ENCODE measurements at places on chromosomes 2 and 18. TPM values are rescaled to one million over a fixed set of nuclear protein-coding genes. Genes with fewer than 3 reads are reported as not detected.

DNA sequence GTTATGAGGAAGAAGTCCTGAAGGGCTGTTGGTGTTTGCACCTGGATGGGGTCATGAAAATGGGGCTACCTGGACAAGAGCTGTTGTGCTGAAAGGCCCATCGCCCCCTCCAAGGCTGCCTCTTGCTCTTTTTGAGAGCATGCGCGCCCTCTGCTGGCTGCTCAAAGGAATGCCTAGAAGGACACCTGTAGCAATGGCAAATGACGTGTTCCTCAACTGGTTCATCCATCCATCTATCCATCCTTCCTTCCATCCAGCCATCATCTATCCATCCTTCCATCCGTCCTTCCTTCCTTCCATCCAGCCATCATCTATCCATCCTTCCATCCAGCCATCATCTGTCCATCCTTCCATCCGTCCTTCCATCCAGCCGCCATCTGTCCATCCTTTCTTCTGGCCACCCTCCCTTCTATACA is 17.2 kb upstream of the RPL31 start:
- H3K4me1 ChIP-seq = no peaks in the 10 kb centered on the region
- no peak overlapping the region for H3K27ac ChIP-seq

- H3K4me1 ChIP-seq = peaks cover 26% of the 10 kb centered on the region
- no peak overlapping the region for H3K4me3 ChIP-seq
- no peak overlapping the region for H3K27ac ChIP-seq
- no peaks in the 10 kb centered on the region for H3K27me3 ChIP-seq
These were observed 73.1 kb downstream of the RTN4 start for GRCh38 chr2:54977149-54977548.

The RMDN2 gene
- total RNA-seq = 5.3 TPM

- peak; percentile 54 for DNase-seq
- H3K27me3 ChIP-seq = peaks cover 55% of the 10 kb centered on the region
- H3K4me3 ChIP-seq = no peak overlapping the region
- H3K27ac ChIP-seq = no peak overlapping the region
These were observed 4.3 kb upstream of the TRPM8 start for GRCh38 chr2:233912691-233913423.

The CHRNG gene
- total RNA-seq = not detected

DNA sequence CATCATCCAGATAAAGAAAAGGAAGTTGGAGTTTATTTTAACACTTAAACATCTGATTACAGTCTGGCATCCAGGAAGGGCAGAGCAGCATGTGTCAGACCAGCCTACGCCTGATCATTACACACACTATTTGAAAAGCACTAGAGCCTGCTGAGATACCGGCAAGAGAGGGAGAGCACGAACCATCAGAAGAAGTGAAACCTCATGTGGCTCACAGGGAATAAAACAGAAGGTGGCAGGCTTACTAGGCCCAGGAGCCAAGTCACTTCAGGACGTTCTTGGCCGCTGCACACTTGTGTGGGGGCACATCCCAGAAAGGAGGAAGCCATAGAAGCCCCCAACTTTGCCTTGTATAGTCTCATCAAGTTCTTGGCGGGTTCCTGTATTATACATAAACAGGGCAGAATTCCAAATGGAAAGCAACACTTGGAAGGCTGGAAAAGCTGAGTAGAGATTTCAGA is 105.5 kb downstream of the UGGT1 start:
- DNase-seq = no peak
- no peak overlapping the region for H3K27ac ChIP-seq
- no peak overlapping the region for H3K4me3 ChIP-seq
- no peaks in the 10 kb centered on the region for H3K4me1 ChIP-seq

The RPL31 gene
- 1,251 TPM for total RNA-seq

The SAG gene
- not detected for total RNA-seq
